ENCODE measurements at places on chromosomes 4 and X.

GRCh38 chr4:145795521-145795920 is 115.6 kb downstream of the C4orf51 start:
- DNase-seq: no peak

- peak; percentile 92 for DNase-seq
Measured at GRCh38 chrX:129932016-129932820, 26.3 kb downstream of the UTP14A start.

DNA sequence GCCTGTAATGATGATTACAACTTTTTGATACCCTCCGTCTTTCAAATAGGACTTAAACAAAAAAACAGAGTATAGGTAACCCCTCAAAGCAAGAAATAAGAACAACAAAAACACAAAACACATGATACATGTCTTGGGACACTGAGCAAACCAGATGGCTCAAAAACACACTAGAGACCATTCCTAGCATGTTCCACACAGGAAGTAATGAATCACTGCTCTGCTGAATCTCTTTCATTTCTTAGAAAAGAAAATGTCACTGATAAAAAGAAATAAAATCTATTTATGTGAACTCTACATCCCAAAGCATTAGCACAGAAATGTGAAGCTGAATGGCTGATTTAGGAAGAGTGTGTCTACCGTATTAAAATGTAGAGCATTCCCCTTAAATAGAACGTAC is 134.5 kb upstream of the IL15 start:
- DNase-seq: no peak

DNA sequence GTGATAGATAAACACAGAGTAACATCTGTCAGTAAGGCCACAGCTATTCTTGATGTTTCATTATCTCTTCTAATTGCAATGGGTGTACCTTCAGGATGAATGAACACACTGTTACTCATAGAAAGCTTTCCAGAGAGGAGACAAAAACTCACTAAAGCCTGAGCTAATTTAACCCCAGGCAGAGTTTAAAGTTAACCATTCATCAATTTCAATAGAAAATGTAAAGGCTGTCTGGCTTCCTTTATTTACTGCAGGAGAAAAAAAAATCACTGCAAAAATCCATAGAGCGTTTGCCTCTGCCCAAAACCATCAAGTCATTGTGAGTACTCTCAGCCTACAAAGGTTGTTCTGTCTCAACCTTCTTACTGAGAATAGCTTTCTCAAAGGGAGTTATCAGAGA is 376.9 kb downstream of the PPP4R3C start:
- no peak for DNase-seq

- no peak for DNase-seq
Measured at GRCh38 chrX:118373538-118373937, 27.6 kb downstream of the WDR44 start.

GRCh38 chr4:128158894-128159293 is 97.8 kb downstream of the LARP1B start:
- DNase-seq: no peak

- DNase-seq: no peak
Measured at GRCh38 chr4:168475745-168476144, 4.5 kb downstream of the DDX60L start.

DNA sequence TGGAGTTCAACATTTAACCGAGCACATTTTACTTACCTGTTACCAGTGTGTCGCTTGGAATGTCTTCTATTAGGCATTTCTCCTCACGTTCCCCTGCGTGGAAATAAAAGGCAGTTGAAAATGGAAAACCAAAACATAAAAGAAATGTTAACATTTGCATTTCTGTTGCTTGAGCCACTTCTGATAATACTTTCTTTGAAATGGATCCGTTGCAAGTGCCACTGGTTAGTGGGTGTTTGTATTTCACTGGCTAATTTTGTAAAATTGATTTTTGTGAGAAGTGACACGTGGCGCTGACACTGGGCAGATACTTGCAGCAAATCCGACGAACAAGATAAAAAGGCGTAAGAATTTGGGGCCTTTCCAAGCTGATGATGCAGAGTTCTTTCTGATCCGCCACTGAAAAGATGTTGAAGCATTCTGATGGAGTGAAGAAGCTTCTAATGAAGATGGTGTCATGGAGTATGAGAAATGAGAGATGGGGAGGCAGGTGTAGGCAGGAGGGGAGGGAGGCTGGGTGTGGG is 18.8 kb downstream of the SPON2 start:
- DNase-seq: no peak

GRCh38 chr4:53943345-53944085 is 120.9 kb downstream of the CHIC2 start:
- DNase-seq: no peak
